ENCODE measurements at places on chromosomes 11 and 22.
A peak's percentile ranks its signal among the peaks of the same experiment; 100 is the strongest.

DNA sequence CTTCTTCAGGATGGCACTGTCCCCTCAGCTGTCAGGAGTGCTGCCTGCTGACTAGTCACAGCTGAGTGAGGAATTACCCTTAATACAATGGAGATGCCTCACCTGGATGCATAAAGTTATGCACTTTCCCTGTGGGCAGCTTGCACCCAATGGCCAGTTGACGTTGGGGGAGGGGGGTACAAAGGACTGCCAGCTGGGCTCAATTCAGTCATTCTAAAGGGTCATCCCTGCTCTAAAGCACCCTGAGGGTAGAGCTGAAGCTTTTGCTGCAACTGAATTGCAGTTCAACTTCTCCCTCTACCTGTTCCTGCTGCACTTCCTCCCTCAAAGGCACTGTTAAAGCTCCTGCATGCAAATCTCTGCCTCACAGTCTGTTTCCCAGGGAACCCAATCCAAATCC lies 147.8 kb upstream of the SESN3 start:
- DNase-seq, result no peak

DNA sequence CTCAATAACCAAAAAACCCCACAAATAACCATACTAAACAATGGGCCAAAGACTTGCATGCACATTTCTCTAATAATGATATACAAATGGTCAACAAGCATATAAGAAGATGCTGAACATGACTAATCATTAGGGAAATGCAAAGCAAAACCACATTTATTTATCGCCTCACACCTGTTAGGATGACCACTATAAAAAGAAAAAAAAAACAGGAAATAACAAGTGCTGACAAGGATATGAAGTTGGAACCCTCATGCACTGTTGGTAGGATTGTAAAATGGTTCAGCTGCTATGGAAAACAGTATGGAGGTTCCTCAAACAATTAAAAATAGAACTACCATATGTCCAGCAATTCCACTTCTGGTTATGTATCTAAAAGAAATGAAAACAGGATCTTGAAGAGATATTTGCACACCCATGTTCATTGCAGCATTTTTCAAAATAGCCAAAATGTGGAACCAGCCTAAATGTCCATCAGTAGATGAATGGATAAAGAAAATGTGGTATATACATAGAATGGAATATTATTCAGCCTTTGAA lies 66.2 kb downstream of the AMBRA1 start:
- no peak for DNase-seq

DNA sequence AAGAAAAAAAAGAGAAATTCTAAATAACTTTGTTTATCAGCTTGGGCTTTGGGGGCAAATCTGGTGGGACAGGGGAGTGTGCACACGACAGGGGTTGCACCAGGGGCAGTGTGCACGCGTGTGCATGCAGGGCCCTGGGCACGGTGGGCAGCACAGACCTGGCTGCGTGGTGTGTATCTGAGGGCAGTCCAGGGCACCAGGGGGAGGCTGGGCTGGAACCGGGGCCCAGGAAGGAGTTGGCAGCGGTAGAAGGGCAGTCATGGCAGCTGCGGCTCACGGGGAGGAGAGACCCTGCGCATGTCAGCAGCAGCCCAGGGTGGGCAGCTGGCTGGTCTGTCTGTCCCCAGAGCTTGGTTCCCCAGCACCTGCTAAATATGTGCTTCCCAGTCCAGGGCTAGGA lies 4.3 kb downstream of the KRTAP5-5 start:
- DNase-seq, result no peak

DNA sequence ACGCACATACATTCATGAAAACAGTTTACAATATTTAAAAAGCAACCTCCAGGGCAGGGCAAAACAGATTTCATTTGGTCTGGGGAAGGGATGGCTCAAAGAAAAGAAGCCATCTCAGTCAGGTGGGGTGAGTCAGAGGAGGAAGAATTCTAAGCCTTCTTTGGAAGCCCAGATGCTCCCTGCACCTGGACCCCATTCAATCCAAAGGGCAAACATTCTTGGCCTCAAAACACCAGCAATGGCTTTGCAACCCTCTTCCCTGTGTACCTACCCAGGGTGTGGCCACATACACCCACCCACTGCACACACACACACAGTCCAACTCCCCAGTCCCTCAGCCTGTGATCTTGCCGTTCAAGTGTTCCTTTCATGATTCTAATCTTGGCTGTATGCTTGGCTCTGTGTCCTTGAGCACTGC lies 2.0 kb downstream of the KCNE3 start:
- DNase-seq, result no peak

GRCh38 chr11:83285151-83285770 lies 906 bp downstream of the CCDC90B start:
- DNase-seq, result peak; percentile 1

- no peak for DNase-seq
Observed at GRCh38 chr22:37080438-37080837, 28.9 kb downstream of the KCTD17 start.

- DNase-seq, result no peak
Observed at GRCh38 chr11:8375460-8375859, 111.8 kb upstream of the LMO1 start.

- DNase-seq, result peak; percentile 31
Observed at GRCh38 chr11:16738947-16739815, 734 bp downstream of the C11orf58 start.

DNA sequence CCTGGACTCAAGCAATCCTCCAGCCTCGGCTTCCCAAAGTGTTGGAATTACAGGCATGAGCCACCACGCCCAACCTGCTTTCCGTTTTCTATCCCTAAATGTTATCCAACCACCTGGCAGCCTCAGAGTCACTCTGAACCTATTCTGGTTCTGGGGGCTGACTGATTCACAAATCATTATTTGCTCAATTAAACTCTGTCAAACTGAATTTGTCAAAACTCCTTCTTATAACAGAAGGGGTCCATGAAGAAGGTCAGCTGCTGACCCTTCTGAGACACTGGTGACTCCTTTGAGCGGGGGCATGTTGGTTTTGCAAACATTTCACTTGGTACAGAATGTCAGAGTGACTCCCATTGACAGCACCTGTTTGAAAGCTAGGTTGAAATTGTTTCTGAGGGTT lies 1.8 kb upstream of the VPS37C start:
- no peak for DNase-seq

- DNase-seq, result no peak
Observed at GRCh38 chr11:11978792-11979487, 29.5 kb downstream of the DKK3 start.

All from CD4-positive, alpha-beta T cell treated with Interleukin-12 subunit alpha and Interleukin-12 subunit beta, for 1 hour (primary cell).